GM12864 (cell line): ENCODE measurements at places on chromosomes 1 and 21.

DNA sequence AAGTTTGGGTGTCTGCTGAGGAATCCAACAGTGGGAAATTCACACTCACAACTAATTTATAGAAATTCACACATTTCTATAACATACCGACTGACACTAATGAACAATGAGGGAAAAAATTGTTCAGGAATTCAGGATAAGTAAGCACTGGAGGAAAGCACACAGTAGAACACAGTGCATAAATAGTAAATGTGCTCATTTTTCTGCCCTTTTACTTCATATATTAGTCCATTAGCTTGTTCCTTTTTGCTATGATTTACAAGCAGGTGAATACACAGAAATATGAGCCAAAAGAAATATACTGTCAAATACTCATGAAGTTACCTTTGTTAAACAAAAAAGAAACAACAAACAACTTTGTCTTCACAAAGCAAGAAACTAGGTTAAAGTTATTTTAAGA, 11.3 kb downstream of the NRIP1 start:
- no peak for DNase-seq

- DNase-seq, result no peak
These were observed 83.1 kb downstream of the CLIC4 start for GRCh38 chr1:24828183-24828886.

DNA sequence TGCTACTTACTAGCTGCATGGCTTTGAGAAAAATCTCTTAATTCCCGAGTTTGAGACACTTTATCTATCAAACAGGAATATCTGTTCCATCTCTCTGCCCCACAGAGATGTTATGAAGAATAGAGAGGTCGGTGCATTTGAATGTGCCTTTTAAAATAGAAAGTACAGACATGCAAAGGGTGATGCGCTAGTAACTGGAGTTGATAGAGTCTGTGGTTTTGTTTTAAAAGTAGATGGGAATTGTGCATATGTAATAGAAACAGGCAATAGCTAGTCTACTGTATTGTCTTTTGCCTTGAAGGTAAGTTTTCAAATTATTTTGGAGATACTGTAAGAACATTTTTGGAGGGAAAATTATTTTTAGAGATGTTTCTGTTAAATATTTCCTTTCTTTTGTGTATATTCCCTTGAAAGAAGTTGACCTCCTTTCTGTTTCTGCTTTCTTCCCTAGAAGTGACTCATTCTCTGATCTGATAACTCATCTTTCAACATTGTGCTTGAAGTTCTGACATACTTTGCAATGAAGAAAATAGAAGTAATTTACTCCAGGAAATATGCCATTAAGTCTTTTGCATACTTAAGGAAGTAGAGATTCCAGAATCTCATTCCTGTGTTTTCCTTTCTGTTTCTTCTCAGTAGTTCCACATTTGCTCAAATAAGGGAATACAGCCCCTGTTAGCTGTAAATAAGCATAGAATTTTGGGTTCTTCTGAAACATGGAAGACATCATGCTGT, 151.6 kb downstream of the SDCCAG8 start:
- no peak for DNase-seq

GRCh38 chr1:83776913-83777757, 221.8 kb downstream of the TTLL7 start:
- DNase-seq, result no peak

GRCh38 chr1:4161366-4162006, 261.4 kb upstream of the C1orf174 start:
- DNase-seq, result no peak
